ENCODE measurements at places on chromosomes 7 and 10.
A peak's percentile ranks its signal among the peaks of the same experiment; 100 is the strongest.

DNA sequence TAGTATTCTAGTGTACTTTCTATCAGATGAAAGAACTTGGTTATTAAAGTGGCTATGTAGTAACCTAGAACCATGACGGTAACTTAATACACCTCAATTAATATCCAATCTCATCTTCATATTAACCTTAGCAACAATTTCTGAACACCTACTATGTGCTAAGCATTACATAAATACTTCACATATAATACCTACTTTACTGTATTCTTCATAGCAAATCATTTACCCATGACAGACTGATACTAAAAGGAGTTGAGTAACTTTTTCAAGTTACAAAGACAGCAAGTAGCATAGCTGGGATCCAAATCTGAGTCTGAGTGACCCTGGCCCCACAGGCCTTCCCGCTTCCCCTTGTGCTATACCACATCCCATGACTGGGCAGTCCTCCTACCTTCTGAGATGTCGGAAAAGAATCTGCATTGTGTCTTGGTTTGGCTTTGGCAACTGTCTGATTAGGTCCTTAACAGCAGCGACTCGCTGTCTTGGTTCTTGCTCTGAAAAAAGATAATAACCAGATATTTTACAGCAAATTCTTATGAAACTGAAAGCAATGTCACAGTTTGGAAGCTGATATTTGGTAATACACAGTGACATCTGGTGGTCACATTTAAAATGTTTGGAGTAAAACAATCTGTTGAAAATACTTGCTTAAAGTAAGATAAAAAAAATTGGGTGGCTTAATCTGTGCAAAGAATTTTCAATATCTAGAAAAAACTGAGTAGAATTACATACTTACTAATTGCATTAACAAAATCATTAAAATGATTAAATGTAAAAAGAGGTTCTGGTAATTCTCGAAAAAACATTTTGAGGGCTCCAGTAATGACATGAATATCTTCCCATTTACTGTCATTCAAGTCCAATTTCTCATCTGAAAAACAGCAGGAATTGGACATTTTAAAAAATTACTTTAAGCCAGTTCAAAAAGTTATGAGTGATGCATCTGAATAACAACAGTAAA lies 120.1 kb downstream of the ARHGAP12 start:
- peak; percentile 54 for DNase-seq

- no peak for DNase-seq
Observed at GRCh38 chr10:96878057-96878456, 46.0 kb downstream of the LCOR start.

DNA sequence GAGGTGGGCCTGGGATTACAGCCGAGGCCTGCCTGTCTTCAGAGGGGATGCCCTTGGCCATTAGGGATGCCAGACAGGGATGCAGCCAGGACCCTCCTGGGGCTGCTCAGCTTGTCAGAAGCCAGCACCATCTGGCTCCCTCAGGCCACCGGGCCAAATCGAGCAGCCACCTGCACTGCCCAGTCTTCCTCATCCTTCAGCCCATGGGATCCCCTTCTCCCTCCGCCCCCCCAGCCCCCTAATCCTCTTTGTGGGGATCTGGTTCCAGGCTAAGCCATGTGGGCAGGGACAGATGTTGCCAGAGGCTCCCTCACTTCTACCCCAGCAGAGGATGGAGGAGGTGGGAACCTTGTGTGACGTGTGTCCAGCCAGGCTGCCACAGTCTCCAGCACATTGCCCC lies 137.4 kb upstream of the PPIF start:
- no peak for DNase-seq

- DNase-seq = no peak
Observed at GRCh38 chr7:129452589-129453231, 18.5 kb downstream of the STRIP2 start.

- no peak for DNase-seq
Observed at GRCh38 chr10:20743942-20744341, 153.2 kb downstream of the NEBL start.

GRCh38 chr10:101301111-101301731 lies 52.7 kb upstream of the BTRC start:
- DNase-seq = peak; percentile 60
